ENCODE measurements at places on chromosomes 16 and 17.

DNA sequence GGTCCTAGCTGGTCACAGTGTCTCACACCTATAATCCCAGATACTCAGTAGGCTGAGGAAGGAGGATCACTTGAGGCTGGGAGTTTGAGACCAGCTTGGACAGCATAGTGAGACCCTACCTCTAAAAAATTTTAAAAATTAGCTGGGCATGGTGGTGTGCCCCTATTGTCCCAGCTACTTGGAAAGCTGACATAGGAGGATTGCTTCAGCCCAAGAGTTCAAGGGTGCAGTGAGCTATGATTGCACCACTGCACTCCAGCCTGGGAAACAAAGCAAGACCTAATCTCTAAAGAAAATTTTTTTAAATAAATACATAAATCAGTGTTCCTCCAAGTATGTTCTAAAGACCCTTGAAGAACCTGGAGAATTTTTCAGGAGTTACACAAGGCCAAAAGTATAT lies 50.6 kb upstream of the GNAO1 start:
- no peak for DNase-seq

- peak; percentile 73 for DNase-seq
These were observed 1.3 kb upstream of the HIC1 start for GRCh38 chr17:2053380-2054261.

DNA sequence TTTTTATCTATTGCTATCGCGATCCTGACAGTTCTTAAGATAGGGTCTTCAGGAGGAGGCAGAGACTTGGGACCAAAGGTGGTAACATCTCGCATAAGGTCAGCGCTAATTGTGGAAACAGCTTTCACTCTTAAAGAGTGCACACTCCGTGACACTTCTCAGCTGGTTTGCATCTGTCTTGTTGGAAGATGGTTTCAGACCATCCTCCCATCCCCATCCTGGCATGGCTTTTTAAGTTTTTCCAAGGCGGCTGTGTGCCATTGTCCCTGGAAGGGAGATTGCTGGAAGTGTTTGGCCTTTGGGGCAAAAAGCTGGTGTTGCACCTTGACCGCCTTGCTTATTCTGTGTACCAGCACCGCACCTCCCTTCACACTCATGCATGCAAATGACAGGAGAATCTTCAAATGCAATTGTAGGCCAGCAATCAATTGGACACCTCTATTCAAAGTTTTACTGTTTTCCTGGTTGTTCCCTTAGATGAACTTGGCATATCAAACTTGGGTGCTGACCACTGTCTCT lies 1.5 kb downstream of the SOCS7 start:
- no peak for DNase-seq

DNA sequence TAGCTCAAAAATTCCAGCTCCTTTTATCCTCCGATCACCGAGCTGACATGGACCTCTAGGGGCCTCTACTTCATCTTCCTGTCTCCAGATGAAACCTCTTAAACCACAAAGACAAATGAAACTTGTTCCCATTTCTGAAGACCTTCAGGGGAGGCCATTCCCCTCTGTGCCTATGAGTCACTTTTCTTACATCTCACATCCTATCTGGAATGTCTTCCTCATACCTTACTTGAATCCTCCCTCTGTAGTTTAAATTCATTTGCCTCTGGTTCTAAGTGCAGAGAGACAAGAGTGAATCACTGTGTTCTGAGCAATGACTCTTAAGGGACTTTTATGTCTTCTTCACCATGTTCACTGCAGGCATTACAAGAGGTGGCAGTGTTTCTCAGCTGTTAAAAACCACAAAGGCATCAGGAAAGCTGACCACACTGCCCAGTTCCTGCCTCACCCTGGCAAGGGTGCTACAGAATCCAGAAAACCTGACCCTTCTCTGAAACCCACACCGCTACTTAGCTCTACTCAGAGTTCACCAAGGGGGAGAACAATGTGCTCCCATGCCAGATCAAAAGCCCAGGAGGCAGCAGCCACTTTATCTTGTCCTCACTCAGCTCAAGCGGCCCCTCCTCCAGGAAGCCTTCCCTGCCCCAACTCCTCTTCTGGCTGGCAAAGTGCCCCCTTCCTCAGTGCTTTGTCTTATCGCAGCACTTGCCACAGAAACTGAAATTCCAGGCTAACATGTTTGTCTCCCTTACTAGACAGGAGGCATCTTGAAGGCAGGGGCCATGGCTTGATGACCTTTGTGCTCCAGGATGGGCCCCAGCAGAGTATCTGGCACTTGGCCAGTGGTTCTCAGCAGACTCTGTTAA lies 6.4 kb downstream of the CUEDC1 start:
- DNase-seq = no peak

- DNase-seq = no peak
These were observed 51.9 kb downstream of the ABCA8 start for GRCh38 chr17:68903286-68903685.

DNA sequence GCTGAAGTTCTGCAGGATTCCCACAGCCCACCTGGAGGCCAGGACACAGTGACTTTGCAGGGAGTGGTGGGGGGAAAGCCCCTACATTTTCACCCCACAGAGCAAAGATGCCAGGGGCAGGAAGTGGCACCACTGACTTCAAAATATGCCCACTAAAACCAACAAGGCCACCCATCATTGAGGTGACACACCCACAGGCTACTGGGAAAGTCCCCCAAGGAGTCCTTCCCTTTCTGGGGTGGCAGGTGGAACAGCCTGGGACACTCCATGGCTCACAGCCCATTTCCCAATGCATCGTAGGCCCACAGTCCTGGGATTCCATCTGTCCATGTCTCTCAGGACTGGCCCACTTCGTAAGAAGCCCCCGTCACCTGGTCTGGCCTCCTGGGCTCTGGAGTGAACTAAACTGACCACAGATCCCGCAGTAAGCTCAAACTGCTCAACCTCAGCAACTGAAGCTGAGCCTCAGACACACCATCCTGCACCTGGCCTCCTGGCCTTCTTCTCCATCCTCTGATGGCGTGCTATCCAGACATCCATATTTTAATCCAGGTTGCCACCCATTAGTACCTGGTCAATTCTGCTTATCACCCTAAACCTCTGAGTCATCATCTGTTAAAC lies 7.5 kb upstream of the CCL1 start:
- DNase-seq = no peak

- DNase-seq = no peak
These were observed 17.9 kb upstream of the TRPV3 start for GRCh38 chr17:3575511-3575910.

- DNase-seq = no peak
These were observed 31.8 kb downstream of the USP7 start for GRCh38 chr16:8931859-8932258.

GRCh38 chr16:9362604-9363003 lies 271.2 kb downstream of the HAPSTR1 start:
- no peak for DNase-seq

DNA sequence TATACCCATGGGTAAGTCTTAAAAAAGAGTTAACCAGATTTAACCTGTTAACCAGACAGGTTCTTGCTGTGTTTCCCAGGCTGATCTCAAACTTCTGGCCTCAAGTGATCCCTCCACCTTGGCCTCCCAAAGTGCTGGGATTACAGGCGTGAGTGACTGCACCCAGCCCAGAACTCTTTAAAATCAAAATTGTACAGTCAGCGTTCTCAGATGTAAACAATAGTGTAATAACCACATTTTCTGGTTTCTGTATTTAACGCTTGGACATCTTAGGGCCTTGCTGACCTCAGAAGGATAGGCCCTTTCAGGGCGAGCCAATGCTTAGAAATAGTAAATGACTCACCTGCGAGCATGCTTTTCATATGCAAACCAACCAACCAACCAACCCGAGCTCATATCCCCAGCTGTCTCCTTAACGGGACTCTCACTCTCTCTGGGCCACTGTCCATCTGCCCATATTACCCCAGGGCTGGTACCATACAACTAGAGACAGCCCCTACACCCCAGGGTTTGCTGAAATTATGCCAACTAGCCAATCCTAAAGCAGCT lies 415.0 kb upstream of the XYLT1 start:
- DNase-seq = no peak

GRCh38 chr17:20045476-20045875 lies 36.3 kb downstream of the SPECC1 start:
- DNase-seq = no peak

- no peak for DNase-seq
These were observed 121.7 kb downstream of the HIC1 start for GRCh38 chr17:2176499-2177169.

DNA sequence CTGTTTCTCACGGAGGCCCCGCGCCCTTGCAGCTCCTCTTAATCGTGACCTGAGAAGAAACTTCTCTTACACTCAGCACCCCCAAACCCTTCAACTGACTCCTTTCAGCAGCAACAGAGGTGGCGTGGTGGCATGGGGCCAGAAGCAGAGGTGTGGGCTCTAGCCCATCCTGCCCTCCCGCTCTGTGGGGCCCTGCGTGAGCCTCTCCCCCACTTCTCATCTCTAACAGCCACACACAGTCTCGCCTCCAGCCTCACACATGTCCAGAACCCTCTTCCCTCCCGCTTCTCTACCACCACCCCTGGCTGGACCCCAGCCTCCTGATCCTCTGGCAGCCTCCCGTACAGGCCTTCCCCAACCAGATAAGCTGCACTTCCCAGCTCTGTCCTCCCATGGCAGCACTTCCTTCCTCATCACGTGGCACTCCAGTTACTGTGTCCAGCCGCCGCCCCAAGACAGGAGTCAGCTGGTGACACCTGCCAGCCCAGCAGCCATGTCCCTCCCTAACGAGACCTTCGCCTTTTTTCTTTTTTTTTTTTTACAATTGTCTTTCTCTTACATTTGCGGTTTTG lies 30.5 kb downstream of the NSMCE1 start:
- no peak for DNase-seq

GRCh38 chr16:77951788-77952187 lies 70.6 kb upstream of the CLEC3A start:
- DNase-seq = no peak

DNA sequence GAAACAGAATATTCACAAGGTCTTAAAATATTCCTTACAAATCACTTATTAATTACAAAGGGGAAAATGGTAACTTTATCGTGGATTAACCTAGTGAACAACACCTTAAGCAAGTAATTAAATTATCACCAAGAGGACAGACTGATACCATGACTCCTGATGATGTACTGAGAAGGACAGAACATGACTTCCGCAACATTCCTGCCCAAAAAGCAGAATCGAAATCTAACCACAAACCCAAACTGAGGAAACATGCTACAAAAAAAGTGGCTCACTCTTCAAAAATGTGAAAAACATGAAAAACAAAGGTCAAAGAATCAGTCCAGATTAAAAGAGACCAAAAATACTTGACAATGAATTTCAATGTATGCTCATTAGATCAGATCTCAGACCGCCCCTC lies 151.5 kb downstream of the AATF start:
- no peak for DNase-seq

DNA sequence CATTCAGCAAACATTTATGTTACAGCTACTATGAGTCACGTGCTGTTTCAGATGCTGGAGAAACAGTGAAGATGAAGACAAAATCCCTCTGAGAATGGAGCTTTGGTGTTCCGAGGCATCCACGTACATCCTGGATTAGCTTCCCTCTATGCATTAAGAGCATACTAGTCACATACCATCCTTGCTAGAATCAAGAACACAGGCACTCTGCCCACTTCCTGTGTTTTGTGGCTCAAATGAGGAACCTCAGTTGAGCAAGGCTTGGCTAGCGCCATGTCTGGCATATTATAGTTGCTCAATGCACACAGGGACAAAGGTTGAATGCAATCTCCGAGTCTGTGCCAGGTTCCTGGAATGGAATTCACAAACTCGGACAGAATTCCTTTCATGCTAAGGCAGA lies 297.5 kb downstream of the XYLT1 start:
- no peak for DNase-seq

GRCh38 chr17:65099941-65100315 lies 37.2 kb upstream of the RGS9 start:
- no peak for DNase-seq

GRCh38 chr16:29684679-29685078 lies 5.7 kb downstream of the QPRT start:
- DNase-seq = no peak

GRCh38 chr16:28882551-28883160 lies 4.4 kb downstream of the ATP2A1 start:
- no peak for DNase-seq

DNA sequence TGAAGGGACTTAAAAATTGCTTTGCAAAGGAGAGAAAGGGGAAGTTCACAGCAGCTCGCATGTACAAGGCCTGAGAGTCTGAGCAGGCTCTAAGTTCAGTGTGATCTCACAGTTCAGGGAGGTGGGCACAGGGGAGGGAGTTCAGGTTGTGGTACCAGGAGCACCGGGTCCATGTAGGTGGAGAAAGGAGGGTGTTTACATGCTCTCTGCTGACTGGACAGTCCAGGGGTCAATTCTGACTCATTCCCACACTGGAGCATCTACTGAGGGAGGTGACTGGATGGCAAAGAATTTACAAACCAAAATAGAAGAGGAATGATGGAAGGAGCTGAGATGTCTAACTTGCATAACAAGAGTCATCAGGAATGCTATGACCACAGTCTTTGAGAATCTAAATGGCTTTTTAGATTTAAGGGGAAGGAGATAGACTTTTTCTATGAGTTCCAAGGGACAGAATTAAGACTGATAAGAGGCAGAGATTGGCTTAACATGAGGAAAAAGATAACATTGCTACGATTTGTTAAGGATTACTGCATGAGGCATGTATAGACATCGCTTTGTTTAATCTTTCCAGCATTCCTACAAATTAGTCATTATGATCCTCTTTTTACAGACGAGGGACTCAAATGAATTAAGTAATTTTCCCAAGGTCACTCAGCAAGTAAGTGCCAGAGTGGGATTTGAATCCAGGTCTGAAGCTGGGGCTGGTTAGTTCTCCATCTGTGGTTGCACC lies 29.9 kb downstream of the MIS12 start:
- no peak for DNase-seq

- DNase-seq = no peak
These were observed 18.8 kb downstream of the PCTP start for GRCh38 chr17:55769625-55770000.

GRCh38 chr17:34001246-34001645 lies 253.8 kb upstream of the CCL2 start:
- DNase-seq = no peak

GRCh38 chr16:69108064-69108904 lies 2.8 kb downstream of the HAS3 start:
- DNase-seq = no peak

DNA sequence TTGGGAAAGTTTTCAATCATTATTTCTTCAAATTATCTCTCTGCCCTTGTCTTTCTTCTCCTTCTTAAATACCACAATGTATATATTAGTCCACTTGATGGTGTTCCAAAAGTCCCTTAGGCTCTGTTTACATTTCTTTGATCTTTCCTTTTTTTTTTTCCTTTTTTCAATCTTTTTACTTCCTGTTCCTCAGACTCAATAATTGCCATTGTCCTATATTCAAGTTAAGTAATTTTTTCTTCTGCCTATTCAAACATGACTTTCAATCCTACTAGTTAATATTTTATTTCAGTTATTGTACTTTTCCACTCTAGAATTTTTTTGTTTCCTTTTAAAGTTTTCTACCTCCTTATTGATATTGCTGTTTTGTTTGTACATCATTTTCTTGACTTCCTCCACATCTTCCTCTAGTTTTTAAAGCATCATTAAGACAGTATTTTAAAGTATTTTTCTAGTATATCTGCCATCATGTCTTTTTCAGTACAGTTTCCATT lies 15.8 kb upstream of the UQCRC2 start:
- no peak for DNase-seq

- DNase-seq = no peak
These were observed 3.9 kb upstream of the MT1B start for GRCh38 chr16:56647641-56648431.

GRCh38 chr16:46899443-46900143 lies 15.4 kb downstream of the GPT2 start:
- DNase-seq = no peak
